Epithelial cell of prostate (primary cell): ENCODE measurements at places on chromosomes 5 and 9.

DNA sequence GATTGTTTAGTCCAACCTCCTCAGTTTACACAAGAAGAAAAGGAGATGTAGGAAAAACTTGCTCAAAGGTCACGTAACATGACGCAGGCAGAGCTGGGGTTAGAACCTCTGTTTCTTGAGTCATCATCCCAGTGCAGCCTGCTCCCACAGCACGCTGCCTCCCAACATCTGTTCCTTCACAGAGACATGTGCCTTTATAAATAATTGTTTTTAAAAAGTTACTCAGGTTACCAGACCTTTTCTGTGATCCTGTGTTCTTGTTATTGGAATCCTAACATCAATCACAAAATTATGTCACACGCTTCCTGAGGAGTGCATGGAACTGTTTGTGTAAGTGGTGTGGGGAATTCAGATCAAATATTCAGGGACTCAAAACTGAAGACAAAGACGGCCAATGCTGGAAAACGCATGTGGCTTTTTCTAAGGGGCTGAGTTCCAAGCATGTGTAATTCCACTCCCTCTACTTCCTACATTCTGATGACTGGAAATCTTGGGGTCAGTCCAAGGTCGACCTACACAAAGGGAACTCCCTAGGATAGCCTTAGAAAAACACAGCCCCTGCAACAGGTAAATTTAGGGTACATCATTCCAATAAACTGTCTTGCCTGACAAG is 184.3 kb downstream of the TSSK1B start:
- DNase-seq, result no peak

DNA sequence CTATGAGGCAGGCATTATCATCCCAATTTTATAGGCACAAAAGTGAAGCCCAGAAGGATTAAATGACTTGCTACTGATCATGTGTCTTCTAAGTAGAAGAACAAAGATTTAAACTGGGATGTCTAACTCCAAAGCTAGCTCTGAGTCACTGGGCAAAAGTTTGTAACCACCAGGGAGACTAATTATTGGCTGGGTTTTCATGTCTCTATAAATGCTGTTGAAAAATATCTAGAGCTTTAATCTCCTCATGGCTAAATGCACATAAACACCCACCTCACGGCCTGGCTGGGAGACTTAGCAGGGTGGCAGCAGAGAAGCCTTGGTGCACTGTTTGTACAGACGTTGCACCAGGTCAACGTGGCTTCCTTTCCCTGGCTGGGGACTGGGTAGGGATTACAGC is 144.6 kb downstream of the MELK start:
- DNase-seq, result no peak

GRCh38 chr9:134494905-134495304 is 146.7 kb upstream of the COL5A1 start:
- no peak for DNase-seq

GRCh38 chr5:42423285-42424165 is at the start of gene GHR:
Gene GHR, plus strand, starts transcription at chr5:42423439. Its CDS starts 142,436 bp downstream, at chr5:42565875.
- peak; percentile 69 for DNase-seq

GRCh38 chr5:170923910-170924620 is 62.2 kb downstream of the RANBP17 start:
- DNase-seq, result no peak
